Stimulated activated CD8-positive, alpha-beta memory T cell treated with anti-CD3 and anti-CD28 coated beads, Interleukin-2, amount 100 ng/mL, for 1 hour (primary cell): ENCODE measurements at places on chromosomes 6 and 20.

- no peak for DNase-seq
Measured at GRCh38 chr6:151160929-151161757, 78.6 kb upstream of the AKAP12 start.

DNA sequence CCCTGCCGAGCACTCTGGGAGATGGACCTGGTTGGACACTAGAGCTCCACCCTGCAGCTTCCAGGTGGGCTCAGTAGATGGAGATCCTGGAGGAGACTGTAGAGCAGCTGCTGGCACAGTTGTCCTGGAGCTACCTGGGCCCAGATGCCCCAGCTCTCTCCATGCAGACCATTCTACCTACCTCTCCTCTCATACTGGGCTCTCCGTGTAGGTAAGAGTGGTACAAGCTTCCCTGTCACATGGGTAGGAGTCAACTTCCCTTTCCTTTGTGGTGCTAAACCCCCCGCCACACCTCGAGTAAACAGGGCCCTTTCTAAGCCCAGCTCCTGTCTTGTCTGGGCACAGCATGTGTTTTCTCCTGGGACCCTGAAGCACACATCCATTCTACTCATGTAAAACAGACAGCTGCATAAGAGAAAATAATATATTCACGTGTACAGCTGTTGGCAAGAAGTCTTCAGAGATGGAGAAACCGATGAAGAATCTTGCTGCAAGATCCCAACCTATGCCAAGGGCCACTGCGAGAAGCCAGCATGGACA is 108.1 kb upstream of the DUSP22 start:
- no peak for DNase-seq

DNA sequence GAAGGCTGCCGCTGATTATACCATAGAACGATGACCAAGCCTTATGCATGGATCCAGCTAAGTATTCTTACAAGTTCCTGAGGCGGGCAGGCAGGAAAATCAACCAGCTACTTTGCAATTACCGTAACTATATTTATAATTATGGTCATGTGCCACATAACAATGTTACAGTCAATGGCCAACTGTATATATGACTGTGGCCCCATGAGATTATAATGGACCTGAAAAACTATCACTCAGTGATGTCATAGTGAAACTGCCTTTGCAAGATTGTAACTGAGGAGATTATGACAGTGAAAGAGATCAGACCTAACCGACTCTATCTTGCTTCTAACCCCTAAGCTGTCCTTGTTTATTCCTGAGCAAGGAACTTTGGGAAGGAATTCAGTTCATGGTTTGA is 33.1 kb upstream of the FAM135A start:
- no peak for DNase-seq

- no peak for DNase-seq
Measured at GRCh38 chr6:30548375-30548774, 7.9 kb downstream of the GNL1 start.

DNA sequence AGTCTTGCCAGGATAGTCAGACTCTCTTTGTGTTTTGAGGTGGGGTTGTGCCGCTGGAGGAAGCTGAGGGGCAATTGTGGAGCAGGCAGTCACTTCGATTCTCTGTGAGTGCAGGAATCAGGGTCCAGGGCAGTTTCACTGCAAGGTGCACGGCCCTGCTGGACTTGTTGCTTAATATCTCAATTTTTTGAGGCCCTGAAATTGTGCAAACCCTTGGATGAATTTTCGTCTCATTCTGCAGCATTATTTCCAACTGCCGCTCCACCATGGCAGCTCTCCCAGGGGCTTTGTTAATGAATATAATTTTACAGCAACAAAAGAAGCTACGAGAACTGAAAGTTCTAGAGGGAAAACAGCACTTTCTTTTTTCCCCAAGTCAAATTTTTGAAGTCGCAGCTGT is 531.9 kb downstream of the QKI start:
- DNase-seq, result no peak

DNA sequence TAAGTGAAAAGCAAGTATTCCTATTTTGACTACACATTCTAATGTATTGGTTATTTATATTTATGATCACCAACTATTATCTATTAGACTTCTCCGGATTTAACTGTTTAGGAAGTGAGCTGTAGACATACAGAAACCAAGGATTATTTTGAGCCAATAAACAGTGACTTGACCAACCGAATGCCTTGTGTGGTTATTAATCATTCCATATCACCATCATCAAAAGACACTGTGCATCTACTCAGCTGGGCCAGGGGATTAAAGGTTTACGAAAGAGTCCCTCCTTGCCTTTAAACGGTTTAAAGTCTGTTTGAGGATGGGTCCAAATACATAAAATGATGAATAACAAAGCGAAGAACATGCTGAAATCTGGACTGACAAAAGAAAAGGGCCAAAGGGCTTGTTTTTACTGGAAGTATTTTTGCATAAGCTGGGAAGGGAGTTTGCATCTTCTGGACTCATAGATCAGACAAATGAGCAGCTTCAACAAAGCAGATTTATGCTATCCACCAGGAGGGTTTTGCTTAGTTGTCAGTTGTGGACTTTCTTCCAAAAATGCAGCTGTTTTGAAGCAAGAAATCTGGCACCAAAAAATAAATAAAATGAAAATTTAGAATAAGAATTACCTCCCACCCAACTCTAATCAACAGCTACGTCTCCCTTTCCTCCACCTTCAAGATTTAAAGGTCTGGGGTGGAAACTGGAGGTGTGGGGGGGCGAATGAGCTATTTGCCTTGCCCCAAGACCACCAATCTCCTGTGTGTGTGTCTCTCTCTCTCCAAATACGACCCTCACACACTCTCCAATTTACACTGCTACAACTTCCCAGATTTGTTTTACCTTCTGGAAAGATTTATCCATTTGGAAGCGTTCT is 33.6 kb upstream of the ID4 start:
- DNase-seq, result no peak

GRCh38 chr20:21435576-21435975 is 38.2 kb upstream of the NKX2-4 start:
- DNase-seq, result no peak

DNA sequence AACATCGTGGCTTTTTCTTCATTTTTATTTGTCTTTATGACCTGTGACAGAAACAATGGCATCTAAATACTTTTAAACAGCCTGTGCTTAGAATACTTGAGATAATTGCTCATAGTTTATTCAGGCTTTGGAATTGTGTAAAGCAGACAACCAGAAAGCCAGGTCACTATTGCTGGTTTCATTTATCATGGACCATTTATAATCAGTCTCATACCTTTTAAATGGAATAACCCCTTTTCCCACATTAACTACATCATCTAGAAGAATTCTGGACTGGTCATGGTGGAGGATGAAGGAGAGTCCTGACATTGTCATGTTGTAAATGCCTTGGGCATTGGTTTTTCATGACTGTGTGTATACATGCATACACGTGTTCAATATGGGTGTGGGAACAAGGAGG is 661.5 kb downstream of the EPM2A start:
- DNase-seq, result no peak

GRCh38 chr6:25682324-25682723 is 30.3 kb downstream of the SCGN start:
- DNase-seq, result no peak

GRCh38 chr20:47126709-47127108 is 229.8 kb downstream of the ZMYND8 start:
- no peak for DNase-seq

DNA sequence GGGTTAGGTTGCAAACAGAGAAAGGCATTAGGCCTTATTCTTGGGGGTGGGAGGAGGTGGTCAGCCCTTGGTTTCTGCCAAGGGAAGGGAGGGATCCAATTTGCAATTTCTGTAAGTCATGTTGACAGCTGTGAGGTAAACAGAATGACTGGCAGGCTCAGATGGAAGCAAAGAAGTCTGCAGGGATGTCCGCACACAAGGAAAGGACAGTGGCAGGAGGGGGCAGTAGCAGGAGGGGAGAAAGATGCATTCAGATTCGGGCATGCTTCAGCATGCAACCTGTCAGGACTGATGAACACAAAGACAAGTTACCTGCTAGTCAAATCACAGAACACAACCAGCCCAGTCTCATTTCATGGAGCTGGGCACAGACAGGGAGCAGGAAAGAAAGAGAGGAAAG is 217.9 kb upstream of the FOXA2 start:
- DNase-seq, result no peak

- no peak for DNase-seq
Measured at GRCh38 chr6:53628354-53629119, 37.0 kb downstream of the KLHL31 start.

GRCh38 chr6:35080821-35081425 is 60.2 kb downstream of the TCP11 start:
- DNase-seq, result no peak

GRCh38 chr6:167917551-167918154 is 79.8 kb upstream of the KIF25 start:
- DNase-seq, result no peak

- DNase-seq, result no peak
Measured at GRCh38 chr6:153140299-153140698, 9.2 kb upstream of the RGS17 start.

- no peak for DNase-seq
Measured at GRCh38 chr6:142074516-142074915, 58.2 kb upstream of the GJE1 start.

DNA sequence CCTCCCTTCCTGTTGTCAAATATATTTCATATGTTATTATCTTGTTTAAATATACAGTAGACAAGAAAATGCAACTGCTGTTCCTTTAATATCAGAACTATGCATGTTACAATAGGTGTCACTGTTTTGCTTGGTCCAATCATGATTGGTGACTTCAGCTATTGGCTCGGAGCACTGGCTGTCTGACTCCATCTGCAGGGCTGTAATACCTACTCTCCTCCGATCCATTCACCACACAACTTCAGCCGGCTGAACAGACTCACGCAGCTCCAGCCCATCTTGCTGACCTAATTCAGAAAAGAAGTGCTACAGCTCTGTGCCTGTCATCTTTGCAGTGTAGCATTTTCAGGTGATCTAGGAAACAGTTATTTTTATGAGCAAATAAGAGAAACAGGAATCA is at the start of gene BTBD3:
Gene BTBD3, plus strand, starts transcription at position 231 of the 400 bp plus-strand sequence. CDS start 383 bp downstream, outside the sequence.
- no peak for DNase-seq
